ENCODE measurements at places on chromosomes 11 and 22. TPM values are rescaled to one million over a fixed set of nuclear protein-coding genes. Genes with fewer than 3 reads are reported as not detected.

The GRK3 gene
- 6.1 TPM for total RNA-seq

The FREY1 gene
- total RNA-seq: not detected

The GLB1L2 gene
- 30.8 TPM for total RNA-seq

The ARHGAP8 gene
- 1.1 TPM for total RNA-seq

The RAPSN gene
- not detected for total RNA-seq

DNA sequence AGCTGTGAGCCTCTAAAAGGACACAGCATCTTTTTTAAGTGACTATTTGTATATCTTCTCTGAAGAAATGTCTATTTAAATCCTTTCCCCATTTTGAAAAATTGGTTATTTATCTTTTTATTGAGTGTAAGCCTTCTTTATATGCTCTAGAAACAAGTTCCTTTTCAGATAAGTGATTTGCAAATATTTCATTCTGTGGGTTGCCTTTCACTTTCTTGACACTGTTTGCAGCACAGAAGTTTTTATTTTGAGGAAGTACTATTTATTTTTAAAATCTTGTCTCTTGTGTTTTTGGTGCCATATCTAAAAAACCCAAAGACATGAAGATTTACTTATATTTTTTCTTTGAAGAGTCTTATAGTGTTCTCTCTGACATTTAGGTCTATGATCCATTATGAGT lies 40.1 kb upstream of the LYVE1 start:
- no peak for DNase-seq

DNA sequence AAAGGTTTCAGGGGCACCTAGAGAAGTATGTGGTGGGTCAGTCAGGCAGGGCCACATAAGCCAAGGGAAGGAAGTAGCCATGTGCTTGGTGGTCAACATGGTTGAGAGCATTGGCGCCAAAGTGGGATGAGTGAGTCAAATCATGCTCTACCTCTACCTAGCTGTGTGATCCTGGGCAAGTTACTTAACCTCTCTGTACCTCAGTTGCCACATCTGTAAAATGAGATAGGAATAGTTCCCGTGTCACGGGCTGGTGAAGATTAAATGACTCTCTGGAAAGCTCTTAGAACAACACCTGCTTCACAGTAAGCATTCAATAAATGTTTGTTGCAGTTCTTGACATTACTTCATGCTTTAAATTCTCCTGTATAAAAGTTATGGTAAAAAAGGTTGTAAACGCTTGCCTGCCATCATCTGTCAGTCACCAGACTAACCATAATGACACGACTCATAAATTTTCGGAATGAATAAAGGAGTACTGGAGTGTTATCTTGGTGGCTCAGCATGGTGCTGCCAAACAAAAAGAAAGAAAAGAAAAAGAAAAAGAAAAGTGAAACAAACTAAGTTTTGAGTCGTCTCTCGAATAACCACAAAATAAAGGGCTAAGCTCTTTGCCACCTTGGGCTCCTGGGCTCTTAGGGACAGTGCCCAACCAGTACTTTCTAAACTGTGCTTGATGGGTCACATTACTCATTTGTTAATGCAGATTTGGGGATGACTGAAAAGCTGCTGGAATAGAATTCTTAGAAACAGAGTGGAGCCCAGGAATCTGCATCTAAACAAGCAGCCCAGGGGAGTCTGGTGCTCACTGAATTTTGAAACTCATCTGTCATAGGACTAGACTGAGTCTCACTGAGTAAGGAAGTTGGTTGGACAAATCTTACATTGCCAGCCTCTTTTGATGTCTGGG lies 107.6 kb downstream of the LDLRAD3 start:
- no peak for DNase-seq

- peak; percentile 76 for DNase-seq
Measured at GRCh38 chr22:27438271-27438980, 363.1 kb downstream of the MN1 start.

GRCh38 chr11:37038911-37039310 lies 440.9 kb upstream of the RAG2 start:
- DNase-seq: no peak

- DNase-seq: no peak
Measured at GRCh38 chr11:14029440-14029839, 66.9 kb downstream of the SPON1 start.

GRCh38 chr11:93741882-93742226 lies 382 bp downstream of the C11orf54 start:
- peak; percentile 84 for DNase-seq

GRCh38 chr11:117520201-117520600 lies 192.5 kb downstream of the CEP164 start:
- DNase-seq: no peak

DNA sequence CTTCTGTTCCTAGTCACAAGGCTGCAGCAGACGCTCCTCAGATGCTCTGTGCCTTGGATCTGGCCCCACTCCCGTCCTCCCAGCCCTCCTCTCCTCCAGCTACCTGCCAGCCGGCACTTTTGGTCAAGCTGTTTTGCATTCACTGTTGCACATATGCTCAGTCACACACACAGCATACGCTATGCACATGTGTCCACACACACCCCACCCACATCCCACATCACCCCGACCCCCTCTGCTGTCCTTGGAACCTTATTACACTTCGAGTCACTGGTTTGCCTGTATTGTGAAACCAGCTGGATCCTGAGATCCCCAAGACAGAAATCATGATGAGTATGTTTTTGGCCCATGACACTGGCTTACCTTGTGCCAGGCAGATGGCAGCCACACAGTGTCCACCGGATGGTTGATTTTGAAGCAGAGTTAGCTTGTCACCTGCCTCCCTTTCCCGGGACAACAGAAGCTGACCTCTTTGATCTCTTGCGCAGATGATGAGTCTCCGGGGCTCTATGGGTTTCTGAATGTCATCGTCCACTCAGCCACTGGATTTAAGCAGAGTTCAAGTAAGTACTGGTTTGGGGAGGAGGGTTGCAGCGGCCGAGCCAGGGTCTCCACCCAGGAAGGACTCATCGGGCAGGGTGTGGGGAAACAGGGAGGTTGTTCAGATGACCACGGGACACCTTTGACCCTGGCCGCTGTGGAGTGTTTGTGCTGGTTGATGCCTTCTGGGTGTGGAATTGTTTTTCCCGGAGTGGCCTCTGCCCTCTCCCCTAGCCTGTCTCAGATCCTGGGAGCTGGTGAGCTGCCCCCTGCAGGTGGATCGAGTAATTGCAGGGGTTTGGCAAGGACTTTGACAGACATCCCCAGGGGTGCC lies 109.8 kb downstream of the BCR start:
- DNase-seq: peak; percentile 75

GRCh38 chr11:96310236-96310635 lies 32.8 kb downstream of the MAML2 start:
- DNase-seq: no peak

DNA sequence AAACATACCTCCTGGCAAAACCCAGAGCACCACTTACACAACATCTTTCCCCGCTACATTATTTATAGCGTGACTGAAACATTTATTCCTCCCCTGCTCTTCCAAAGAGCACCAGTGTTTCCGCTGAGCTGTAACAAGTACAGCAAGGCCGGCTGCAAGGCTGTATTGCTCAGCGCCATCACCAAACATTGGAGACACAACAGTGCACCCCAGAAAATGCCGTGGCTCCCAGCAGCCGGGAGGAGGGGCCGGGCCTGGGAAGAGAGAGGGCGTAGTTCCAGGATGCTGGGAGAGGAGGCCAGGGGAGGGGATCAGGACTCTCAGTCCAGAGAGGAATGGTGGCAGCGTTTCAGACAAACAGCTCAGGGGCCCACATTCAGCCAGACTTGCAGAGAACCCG lies 133.2 kb downstream of the DSCAML1 start:
- DNase-seq: peak; percentile 67

GRCh38 chr11:69640260-69640994 lies 529 bp upstream of the CCND1 start:
- peak; percentile 66 for DNase-seq

GRCh38 chr11:69308936-69309615 lies 15.1 kb downstream of the MYEOV start:
- peak; percentile 19 for DNase-seq

DNA sequence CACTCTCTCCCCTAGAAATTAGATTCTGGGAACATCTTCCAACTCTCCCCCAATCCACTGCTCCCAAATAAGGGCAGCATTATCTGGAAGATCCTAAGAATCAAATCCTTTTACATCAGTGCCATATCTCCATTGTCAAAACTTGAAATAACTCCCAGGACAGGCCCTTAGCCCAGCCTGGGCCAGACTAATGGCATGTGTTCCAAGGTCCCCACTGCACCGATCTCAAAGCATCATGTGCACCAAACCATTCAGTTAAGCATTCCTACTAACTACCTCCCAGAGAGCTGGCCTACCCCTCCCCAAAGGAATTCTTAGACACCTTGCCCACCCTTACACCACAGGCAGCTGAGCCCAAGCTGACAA lies 44.2 kb upstream of the POU2AF1 start:
- DNase-seq: no peak

DNA sequence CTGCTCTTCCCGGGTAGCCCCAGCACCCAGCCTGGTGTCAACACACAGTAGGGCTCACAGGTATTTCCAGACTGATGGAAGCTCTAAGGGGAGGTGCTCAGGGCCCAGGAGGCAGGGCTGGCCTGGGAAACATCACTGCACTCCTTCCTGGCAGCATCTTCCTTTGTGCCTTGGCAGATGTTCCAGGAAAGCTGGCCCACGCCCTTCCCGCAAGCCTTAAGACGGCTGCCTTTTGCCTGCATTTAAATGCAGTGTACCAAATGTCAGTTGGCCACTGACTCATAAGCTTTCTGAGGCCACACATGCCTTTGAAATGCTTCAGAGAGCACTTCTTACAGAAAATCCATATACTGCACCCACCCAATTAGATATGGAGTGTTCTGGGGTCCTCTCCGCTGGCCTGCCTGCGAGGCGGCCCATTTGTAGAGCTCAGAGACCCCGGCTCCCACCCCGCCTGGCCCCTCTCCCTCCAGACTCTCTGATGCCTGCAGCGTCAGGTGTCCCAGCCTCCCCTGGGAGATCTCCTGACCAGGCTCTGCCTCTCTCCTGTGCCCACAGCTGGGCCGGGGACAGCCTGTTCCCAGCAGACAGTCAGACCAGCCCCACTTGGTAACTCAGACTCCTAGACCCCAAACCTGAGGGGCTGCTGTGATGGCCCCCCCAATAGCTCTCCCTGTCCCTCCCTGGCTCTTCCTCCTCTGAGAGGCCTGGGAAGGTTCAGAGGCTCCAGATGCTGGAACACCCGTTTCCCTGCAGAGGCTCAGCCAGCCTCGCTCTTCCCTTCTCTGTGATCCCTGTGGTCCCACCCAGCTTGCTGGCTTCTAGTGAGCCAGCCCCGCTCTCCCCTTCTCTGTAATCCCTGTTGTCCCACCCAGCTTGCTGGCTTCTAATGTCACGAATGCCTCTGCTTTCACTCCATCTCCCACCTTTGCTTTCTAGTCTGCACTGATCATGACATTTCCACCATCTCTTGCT lies 47.6 kb upstream of the THY1 start:
- DNase-seq: no peak

GRCh38 chr11:78441956-78442355 lies 24.3 kb upstream of the GAB2 start:
- no peak for DNase-seq

DNA sequence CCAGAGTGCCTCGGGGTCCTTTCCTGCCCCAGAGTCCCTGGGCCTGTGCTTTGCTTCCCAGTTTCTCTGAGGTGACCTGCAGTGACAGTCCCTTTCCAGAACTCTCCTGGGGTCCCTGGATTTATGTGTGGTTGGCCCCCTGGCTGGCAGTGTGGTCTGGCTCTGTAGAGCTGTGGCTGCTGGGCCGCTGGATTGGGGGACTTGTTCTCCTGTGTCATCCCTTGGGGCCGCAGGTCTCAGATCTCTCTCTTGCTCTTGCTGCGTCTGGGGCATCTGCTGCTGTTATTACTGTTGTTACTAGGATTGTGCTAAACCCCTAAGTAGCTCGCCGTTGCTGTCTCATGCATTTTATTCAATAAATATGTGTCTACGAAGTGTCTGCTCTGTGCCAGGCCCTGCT lies 31.9 kb downstream of the FAM83F start:
- no peak for DNase-seq

GRCh38 chr11:132205006-132205405 lies 834.6 kb downstream of the NTM start:
- DNase-seq: no peak

DNA sequence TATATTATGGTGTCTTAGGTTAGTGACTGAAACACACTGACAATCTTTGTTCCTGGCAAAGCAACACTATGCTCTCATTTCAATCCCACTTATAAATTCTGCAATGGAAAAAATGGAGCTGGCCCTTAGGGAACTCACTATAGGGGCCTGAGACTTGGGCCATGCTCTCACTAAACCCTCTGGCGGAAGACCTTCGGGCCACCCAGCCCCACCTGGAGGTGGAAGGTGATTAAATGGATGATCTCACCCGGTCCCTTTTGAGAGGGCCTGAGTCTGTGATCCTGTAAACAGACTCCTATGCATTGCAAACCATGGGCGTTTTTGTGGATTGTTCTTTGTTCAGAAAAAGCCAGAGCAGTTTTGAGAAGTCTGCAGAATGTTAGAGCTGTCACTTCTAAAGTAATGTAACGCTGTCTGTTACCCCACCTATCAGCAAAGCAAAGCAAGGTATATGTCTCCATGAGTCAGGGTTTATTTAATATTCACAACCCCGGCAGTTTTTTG lies 17.0 kb upstream of the CDON start:
- DNase-seq: no peak

GRCh38 chr11:73465023-73465675 lies 89.0 kb downstream of the RELT start:
- DNase-seq: no peak

- no peak for DNase-seq
Measured at GRCh38 chr22:48393041-48393370, 1434.7 kb downstream of the BRD1 start.

DNA sequence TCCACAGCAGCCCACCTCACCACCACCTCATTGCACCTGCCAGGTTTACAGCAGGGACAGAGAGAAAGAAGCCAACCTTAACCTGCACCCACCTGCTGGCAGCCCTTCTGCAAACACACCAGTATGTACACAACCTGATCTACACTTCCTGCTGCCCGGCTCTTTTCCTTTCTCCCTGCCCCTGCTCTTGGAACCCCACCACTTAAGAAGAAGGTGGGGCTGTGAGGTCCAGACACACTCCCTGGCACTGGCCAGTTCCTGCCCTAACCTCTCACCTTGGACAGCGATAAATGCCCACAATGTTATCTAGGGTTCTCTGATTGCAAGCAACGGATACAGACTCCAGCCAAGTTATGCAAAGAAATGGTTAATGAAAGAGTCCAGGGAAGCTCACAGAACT lies 10.8 kb upstream of the SLC35C1 start:
- peak; percentile 17 for DNase-seq

DNA sequence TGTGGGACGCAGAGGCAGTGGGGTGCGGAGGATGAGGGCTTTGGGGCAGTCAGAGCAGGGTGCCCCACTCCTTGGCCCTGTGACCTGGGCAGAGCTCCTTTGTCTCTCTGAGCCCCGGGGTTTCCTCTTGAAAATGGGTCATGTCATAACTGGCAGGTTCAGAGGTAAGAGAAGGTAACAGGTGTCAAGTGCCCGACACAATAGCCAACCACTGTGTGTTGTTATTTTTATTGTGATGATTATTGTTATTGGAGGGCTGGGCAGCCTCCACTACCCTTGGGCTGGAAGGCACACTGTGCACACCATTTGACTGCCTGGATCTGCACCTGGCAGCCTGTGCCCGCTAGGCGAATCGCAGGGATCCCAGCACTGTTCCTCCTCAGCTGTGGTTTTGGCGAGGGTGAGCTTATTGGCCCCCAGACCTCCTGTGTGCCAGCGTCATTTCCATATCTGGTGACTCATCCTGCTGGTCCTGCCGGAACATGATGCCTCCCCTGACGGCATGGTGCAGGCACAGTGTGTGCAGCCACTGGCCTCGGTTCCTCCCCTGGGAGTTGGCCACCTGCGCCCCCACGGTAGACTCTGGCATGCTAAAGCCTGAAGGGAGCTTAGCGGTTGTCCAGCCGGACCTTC lies 15.4 kb upstream of the SOX10 start:
- no peak for DNase-seq
